GM23338 (cell line): ENCODE measurements at places on chromosomes 6 and 20. TPM values are rescaled to one million over a fixed set of nuclear protein-coding genes. Genes with fewer than 3 reads are reported as not detected.

Gene BANF2
- not detected in 2 replicates for polyA plus RNA-seq

Gene C20orf202
- 0.17 TPM in 1 of 2 replicates, not detected in the other for polyA plus RNA-seq

Gene HLA-DOA
- polyA plus RNA-seq: 4.8 TPM in 2 replicates

Gene LKAAEAR1
- 1.8 and 2.4 TPM in 2 replicates for polyA plus RNA-seq

Gene HTR1B
- polyA plus RNA-seq: 0.10 and 0.19 TPM in 2 replicates

Gene ZNF311
- 1.5 TPM in 2 replicates for polyA plus RNA-seq

Gene ENPP1
- 14.5 and 17.3 TPM in 2 replicates for polyA plus RNA-seq

Gene TRIM15
- polyA plus RNA-seq: 0.21 and 0.26 TPM in 2 replicates

Gene OLIG3
- polyA plus RNA-seq: 0.10 and 0.35 TPM in 2 replicates

Gene WFDC12
- not detected in 2 replicates for polyA plus RNA-seq

Gene CCDC167
- polyA plus RNA-seq: 21.1 and 21.4 TPM in 2 replicates

Gene SLC32A1
- 0.09 TPM in 1 of 2 replicates, not detected in the other for polyA plus RNA-seq

Gene DYNLRB1
- polyA plus RNA-seq: 376 and 393 TPM in 2 replicates

Gene ID4
- polyA plus RNA-seq: 3.7 and 7.5 TPM in 2 replicates

Gene CD40
- polyA plus RNA-seq: 17.9 and 18.9 TPM in 2 replicates

Gene TAB2
- polyA plus RNA-seq: 19.8 and 21.7 TPM in 2 replicates

Gene TRAPPC3L
- polyA plus RNA-seq: not detected in 2 replicates

Gene C6orf132
- polyA plus RNA-seq: 22.2 and 24.3 TPM in 2 replicates

Gene MATN4
- 3.3 and 4.0 TPM in 2 replicates for polyA plus RNA-seq

Gene C20orf96
- polyA plus RNA-seq: 29.0 and 36.3 TPM in 2 replicates

Gene OGFR
- polyA plus RNA-seq: 9.6 and 12.3 TPM in 2 replicates

Gene ZNF831
- polyA plus RNA-seq: not detected in 2 replicates

Gene TMEM217
- 0.77 and 1.3 TPM in 2 replicates for polyA plus RNA-seq

Gene SNX9
- 18.1 and 18.4 TPM in 2 replicates for polyA plus RNA-seq

Gene SLC29A1
- polyA plus RNA-seq: 67.6 and 73.1 TPM in 2 replicates

Gene KCNK15
- polyA plus RNA-seq: 3.3 and 4.3 TPM in 2 replicates

Gene EBF4
- 1.4 and 1.6 TPM in 2 replicates for polyA plus RNA-seq

Gene FAM162B
- 6.3 and 9.3 TPM in 2 replicates for polyA plus RNA-seq

Gene PLN
- polyA plus RNA-seq: 0.10 TPM in 1 of 2 replicates, not detected in the other

Gene TULP1
- 3.8 and 7.1 TPM in 2 replicates for polyA plus RNA-seq

Gene RAB44
- polyA plus RNA-seq: not detected in 2 replicates

Gene ADGRF5
- polyA plus RNA-seq: not detected in 2 replicates

Gene GRM4
- 7.0 and 8.7 TPM in 2 replicates for polyA plus RNA-seq

Gene ENPP3
- polyA plus RNA-seq: not detected in 2 replicates

Gene GHRH
- 0.40 TPM in 1 of 2 replicates, not detected in the other for polyA plus RNA-seq

Gene GPLD1
- polyA plus RNA-seq: 3.4 and 3.8 TPM in 2 replicates

Gene FAXC
- 15.2 and 15.7 TPM in 2 replicates for polyA plus RNA-seq

Gene SAMD3
- polyA plus RNA-seq: 3.2 and 3.8 TPM in 2 replicates

Gene TFAP2A
- 0.21 TPM in 1 of 2 replicates, not detected in the other for polyA plus RNA-seq

Gene SLC12A5
- 8.4 and 9.8 TPM in 2 replicates for polyA plus RNA-seq

Gene TOMM6
- 357 and 372 TPM in 2 replicates for polyA plus RNA-seq

Gene GINS1
- polyA plus RNA-seq: 31.7 and 32.0 TPM in 2 replicates

Gene BCAS1
- 0.17 and 0.19 TPM in 2 replicates for polyA plus RNA-seq

Gene HSPA1L
- polyA plus RNA-seq: 0.44 and 0.49 TPM in 2 replicates

Gene ADGB
- polyA plus RNA-seq: 0.14 TPM in 1 of 2 replicates, not detected in the other

Gene COL21A1
- polyA plus RNA-seq: 3.4 and 5.0 TPM in 2 replicates

Gene TXLNB
- polyA plus RNA-seq: 0.10 and 0.11 TPM in 2 replicates

Gene XKR7
- 0.61 and 0.64 TPM in 2 replicates for polyA plus RNA-seq

Gene SMPD2
- 4.9 and 5.6 TPM in 2 replicates for polyA plus RNA-seq

Gene B3GALT4
- polyA plus RNA-seq: 1.3 and 1.8 TPM in 2 replicates

Gene FOXA2
- not detected in 2 replicates for polyA plus RNA-seq

Gene GRM1
- polyA plus RNA-seq: 0.29 and 0.49 TPM in 2 replicates

Gene NKAPL
- polyA plus RNA-seq: 2.9 and 3.2 TPM in 2 replicates

Gene ARMC2
- polyA plus RNA-seq: 3.0 and 4.4 TPM in 2 replicates
